ENCODE measurements at places on chromosomes 4 and X.

- DNase-seq, result no peak
Measured at GRCh38 chr4:1492142-1492457, 85.9 kb upstream of the NKX1-1 start.

DNA sequence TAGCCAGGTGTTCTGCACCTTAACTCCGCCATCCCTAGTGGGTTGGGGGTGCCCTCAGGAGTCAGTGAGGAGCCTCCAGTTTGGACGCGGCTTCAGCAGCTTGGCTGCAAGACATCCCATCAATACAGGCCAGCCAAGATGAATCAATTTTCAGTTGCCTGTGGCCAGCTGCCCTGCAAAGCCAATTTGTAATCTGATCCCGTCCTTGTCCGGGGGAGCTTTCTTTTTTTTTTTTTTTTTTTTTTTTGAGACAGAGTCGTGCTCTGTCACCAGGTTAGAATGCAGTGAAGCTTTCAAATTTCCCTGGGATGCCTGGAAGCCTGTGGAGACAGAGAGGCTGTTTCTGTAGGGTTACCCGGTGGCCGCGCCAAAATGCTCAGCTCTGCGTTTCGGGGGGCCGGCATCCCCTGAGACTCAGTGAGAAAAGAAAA, 192.5 kb downstream of the ASMT start:
- DNase-seq, result no peak

GRCh38 chr4:176409627-176410026, 89.9 kb downstream of the SPCS3 start:
- DNase-seq, result no peak

- DNase-seq, result no peak
Measured at GRCh38 chr4:77844363-77844762, 18.3 kb upstream of the MRPL1 start.

GRCh38 chr4:38857354-38858096, 908 bp upstream of the TLR6 start:
- DNase-seq, result peak; percentile 27

GRCh38 chrX:80578517-80579105, 158.4 kb downstream of the TENT5D start:
- peak; percentile 0 for DNase-seq

- no peak for DNase-seq
Measured at GRCh38 chrX:28609917-28610613, 22.8 kb downstream of the IL1RAPL1 start.

- DNase-seq, result no peak
Measured at GRCh38 chrX:130575831-130576389, 174.1 kb downstream of the RBMX2 start.

DNA sequence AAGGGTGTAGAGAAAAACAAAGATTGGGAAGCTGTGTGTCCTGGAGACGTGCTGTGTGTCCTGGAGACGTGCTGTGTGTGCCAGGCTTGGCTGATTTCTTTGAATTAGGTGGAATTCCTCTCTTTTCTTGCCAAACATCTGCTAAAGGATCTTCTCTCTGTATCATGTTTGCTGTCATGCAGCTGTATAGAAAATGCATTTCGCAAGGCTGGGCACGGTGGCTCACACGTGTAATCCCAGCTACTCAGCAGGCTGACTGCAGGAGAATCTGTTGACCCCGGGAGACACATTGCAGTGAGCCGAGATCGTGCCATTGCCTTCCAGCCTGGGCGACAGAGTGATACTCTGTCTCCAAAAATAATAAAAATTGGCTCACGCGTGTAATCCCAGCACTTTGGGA, 187.0 kb downstream of the CRLF2 start:
- DNase-seq, result no peak

Data from CD4-positive, alpha-beta T cell treated with Interleukin-10 for 1 hour (primary cell).